IPS-NIHi11 (cell line): ENCODE measurements at places on chromosomes 1 and 21.

DNA sequence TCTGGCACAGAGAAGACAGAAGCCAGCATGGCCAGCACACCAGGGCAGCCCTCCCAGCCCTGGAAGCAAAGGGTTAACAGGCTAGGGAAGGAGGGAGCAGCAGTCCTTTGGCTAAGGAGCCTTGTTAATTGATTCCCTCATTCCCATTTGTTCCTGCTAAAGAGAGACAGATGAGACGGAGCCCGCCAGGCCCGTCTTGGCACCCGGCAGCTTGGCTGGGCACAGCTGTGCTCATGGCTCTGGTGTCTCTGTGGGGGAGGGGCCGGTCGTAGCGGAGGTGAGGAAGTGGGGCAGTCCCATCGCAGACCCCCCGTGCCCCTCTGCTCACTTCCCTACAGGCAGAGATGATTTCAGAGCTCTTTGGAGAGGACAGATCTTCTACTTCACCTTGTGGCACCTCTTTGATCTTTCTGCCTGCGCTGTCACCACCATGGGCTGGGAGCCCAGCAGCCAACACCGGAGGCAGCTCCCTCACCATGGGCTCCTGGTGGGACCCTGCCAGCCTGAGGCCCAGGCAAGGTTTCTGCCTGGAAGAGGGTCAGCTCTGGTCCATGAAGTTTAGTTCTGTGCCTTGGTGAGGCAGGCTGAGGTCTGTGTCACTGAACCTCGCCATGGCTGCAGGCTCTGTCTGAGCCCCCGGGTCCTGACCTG is 38.0 kb downstream of the FOXO6 start:
- no peak for DNase-seq

- DNase-seq, result no peak
Measured at GRCh38 chr1:167168424-167168823, 52.3 kb upstream of the POU2F1 start.

- DNase-seq, result peak; percentile 52
Measured at GRCh38 chr1:68600049-68600661, 103.3 kb upstream of the DEPDC1 start.

DNA sequence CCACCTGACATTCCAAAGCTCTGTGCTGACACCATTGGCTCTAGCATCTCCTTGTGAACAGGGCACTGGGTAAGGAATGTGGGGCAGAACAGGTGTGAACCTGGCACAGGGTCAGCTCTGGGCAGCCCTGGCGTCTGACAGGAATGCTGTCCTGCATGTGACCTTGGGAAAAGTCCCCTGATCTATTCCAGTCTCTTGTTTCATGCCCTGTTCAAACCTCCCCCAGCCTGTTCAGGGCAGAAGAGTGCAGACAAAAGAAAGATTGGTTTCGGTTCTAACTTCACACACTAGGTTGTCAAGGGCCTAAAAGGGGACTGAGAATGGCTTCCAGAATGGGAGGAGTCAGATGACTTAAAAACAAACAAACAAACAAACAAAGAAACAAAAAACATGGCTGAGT is 27.6 kb upstream of the SDHB start:
- no peak for DNase-seq

DNA sequence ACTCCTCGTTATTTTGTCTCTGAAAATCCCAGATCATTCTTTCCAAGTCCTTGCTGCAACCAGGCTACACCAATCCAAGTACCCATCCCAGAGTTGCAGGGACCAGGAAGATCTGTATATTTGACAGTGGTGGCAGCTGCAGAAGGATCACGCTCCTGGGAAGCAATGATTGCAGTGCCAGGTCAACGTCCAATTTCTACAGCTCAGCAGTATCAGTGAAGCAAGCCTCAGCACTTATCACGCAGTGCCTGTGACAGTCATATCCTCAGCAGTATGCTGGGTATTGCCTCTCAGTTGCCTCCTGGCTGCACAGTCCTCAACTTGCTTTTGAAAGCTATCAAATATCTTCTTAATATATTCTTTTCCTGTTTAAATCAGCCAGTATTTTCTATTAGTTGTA is 66.7 kb downstream of the BARHL2 start:
- no peak for DNase-seq

- no peak for DNase-seq
Measured at GRCh38 chr1:57848406-57848805, 424.5 kb upstream of the DAB1 start.

- DNase-seq, result no peak
Measured at GRCh38 chr1:107263291-107263915, 122.6 kb downstream of the NTNG1 start.

DNA sequence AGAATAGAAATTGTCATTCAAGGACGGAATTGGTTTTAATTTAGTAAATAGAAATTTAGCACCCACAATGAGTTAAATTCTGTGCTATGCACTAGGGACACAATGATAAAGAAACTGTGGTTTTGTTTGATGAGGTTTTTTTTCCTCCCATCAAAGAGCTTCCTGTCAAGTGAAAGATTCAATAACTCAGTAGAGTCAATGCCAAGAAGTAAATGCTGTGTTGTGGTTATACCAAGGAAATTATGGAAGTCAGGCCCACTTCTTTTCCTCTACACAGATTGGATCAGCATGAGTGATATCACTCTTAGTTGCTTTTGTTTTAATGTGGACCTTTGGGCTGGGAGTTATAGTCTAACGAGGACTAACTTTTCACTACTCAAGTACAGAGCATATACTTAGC is 1269.6 kb upstream of the ADGRL2 start:
- no peak for DNase-seq

- DNase-seq, result no peak
Measured at GRCh38 chr1:15016526-15016925, 137.0 kb upstream of the TMEM51 start.

DNA sequence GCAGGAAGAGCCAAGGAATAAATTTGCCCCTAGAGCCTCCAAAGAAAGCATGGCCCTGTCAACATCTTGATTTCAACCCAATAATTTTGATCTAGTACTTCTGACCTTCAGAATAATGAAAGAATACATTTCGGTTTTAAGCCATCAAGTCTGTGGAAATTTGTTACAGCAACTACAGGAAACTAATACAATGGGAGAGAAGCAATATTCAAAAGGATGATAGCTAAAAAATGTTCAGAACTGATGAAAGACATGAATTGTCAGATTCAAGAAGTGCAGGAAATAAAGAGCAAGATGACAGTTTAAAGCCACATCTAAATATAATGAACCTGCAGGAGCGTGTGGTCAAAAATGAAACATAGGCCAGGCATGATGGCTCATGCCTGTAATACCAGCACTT is 24.8 kb upstream of the IFFO2 start:
- no peak for DNase-seq

GRCh38 chr21:44420416-44421205 is 34.7 kb upstream of the LRRC3 start:
- no peak for DNase-seq

- no peak for DNase-seq
Measured at GRCh38 chr1:206803221-206803730, 31.0 kb upstream of the IL10 start.

- no peak for DNase-seq
Measured at GRCh38 chr1:202750761-202751160, 40.5 kb upstream of the SYT2 start.
